ENCODE measurements at places on chromosomes 12 and 14. TPM values are rescaled to one million over a fixed set of nuclear protein-coding genes. Genes with fewer than 3 reads are reported as not detected.

DNA sequence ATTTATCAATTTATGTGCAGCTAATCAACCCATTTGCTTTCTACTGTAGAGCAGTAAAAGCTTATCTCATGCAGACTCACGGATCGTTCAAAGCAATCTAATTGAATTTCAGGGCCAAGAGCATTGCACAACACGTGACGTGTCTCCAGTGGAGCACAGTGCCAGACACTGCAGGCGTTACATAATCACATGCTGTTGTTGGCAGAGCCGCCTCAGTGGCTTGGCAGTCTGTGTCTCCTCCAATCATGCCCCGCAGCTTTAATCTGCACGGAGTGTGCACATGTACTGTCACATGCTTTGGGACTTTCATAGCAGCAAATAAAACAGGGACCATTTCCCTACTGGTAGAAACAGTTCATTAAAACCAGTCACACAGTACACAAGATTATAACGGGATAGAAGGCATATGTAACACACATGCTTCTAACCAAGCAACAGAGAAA is 309.3 kb downstream of the ITPR2 start:
- no peak for DNase-seq

DNA sequence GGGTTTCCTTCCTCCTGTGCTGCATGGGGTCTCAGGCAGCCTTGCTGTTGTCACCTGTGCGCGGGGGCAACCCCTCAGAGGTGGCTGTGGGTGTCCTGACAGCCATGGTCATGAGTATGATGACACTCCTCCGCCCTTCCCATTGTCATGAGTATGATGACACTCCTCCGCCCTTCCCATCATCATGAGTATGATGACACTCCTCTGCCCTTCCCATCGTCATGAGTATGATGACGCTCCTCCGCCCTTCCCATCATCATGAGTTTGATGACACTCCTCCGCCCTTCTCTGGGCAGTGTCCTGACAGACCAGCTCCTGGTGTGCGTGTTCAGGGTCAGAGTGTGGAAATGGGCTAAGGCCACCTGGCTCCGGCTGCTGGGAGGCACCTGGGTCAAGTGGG is 40.0 kb downstream of the FBRSL1 start:
- no peak for DNase-seq

GRCh38 chr14:98867726-98868125 is 404.3 kb downstream of the BCL11B start:
- DNase-seq, result no peak

DNA sequence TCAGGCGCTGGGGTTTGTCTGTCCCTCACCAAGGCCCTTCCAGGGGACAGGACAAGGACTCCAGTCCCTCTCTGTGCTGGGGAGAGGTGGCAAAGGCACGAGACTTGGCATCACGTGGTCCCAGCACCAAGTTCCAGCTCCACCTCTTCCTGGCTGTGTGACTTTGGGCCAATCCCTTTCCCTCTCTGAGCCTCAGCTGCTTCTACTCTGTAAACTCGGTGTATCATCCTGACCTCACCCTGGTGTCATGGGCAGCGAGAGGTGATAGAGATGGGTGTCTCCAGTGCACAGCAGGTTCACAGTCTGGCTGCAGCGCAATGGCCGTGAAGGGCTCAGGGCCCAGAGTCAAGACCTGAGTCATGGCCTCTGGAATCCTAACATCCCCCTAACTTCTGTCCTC is 54.0 kb downstream of the MVK start:
- DNase-seq, result no peak

The GNB3 gene
- total RNA-seq, result 1.6 TPM
